Stimulated activated CD4-positive, alpha-beta T cell treated with anti-CD3 and anti-CD28 coated beads, Interleukin-1b, Interleukin-23, amount 100 ng/mL, for 24 hours (primary cell): ENCODE measurements at places on chromosomes 5 and 9.
A peak's percentile ranks its signal among the peaks of the same experiment; 100 is the strongest.

- no peak for DNase-seq
Observed at GRCh38 chr9:76654051-76654461, 110.2 kb upstream of the PCA3 start.

DNA sequence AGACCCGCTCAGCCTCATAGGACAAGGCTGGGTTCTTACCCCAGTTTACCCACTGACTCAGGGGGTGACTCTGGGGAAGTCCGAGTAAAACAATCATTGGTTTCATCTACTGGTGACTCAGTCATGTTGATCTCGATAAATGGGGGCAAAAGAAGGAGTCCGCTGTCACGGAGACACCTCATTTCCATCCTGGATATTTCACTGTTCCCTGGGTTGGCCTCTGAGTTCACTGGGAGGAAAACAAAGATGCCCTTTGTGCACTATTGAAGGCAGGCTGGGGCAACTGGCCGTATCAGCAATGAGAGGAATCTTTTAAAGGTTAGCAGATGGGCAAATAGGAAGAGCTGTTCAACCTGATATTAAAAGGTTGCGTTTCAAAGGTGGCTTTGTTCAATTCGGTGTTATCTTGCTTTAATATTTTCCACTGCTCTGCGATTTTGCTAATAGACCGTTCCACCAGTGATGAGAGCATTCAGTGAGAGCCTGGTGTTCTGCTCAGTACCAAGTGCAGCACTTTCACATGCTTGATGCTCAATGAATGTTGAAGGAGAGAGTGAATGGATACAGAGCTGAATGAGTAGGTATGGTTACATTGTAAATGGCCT lies 110.2 kb upstream of the EGFLAM start:
- no peak for DNase-seq

DNA sequence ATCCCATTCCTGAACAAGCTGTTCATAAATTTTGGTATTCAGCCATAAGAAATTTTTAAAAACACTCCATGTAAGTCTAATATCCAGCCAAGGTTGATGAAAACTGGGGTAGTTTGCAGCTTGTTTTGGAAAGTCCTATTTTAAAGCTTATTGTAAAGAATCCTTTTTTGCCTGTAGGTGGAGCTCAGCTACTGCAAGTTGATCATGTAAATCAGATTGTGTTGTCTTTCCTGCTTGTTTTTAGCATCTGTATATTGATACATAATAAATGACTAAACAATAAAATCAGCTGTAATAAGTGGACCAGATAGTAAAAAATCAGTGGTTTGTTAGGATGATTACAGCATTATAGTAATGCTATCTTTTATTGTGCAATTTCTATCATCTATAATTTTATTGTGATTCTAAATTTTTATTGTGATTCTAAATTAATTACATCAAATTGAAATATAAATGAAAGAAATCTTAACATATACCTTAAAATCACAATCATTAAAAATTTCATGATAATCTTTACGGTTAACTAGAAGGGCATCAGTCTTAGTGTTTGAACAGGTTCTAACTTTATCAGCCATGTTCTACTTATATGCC lies 42.4 kb downstream of the CWC27 start:
- DNase-seq, result no peak

DNA sequence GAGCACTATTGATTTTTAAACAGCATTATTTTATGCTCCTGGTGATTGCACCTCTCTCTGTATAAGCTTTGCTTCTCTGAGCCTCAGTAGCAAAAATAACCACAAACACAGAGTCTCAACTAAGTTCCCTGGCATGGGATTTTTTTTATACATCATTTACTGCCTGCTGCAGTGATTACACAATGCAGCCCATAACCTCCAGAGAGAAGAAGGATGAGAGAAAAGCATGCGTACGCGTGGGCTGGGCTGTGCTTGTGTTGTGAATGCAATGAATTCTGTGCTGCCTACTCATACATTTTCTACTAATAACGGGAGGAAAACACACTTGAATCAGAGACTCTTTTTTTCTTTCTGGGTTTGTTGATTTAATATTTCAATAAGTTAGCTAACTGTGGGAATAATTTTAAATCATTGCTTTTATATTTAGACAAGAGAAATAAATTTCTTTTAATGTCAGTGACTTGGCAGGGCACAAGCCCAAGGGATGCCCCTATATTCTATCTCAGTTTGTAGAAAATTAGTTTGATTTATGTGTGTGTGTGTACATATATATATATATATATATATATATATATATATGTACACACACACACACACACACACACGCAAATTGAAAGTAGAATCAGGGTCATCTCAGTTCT lies 351.5 kb downstream of the MED10 start:
- DNase-seq, result no peak

GRCh38 chr9:132241840-132242620 lies 80.2 kb downstream of the NTNG2 start:
- DNase-seq, result no peak

- DNase-seq, result no peak
Observed at GRCh38 chr5:43352131-43352530, 38.9 kb upstream of the HMGCS1 start.

DNA sequence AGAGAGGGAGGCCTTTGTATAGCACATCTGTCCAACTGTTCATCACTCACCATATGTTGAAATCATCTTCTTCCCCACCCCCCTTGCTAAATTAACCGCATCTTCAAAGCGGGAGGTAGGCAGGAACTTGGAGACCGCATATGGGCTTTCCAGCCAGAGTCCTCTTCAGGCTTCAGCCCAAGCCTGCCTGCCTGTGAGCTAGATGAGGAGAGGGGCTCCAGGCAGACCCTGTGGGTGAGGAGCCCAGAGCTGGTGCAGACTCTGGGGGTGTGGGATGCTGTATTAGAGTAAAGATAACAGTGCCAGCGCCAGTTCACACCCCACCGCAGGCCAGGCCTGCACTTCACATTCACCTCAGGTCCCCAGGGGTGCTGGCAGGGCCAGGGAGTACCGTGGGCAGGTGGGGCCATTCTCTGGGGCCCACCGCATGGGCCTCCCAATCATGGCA lies 16.2 kb downstream of the PRRC2B start:
- no peak for DNase-seq

DNA sequence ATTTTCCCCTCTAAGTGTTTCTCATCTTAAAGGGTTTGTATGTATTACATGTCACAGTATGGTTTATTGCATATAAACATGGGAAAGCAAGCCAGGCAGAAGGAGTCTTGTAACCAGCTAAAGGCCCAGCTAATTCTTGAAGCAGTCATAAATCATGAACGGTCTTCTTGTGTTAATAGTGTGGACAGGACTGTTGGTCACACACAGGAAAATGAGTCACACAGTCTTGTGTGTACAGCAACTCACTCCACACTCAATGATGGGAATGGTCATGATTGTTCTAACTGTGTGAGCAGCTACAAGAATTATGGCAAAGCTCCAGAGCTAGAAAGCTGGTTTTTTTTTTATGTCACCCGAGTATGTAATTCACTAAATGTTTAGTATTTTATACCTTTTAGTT lies 123.9 kb downstream of the GHR start:
- DNase-seq, result no peak

DNA sequence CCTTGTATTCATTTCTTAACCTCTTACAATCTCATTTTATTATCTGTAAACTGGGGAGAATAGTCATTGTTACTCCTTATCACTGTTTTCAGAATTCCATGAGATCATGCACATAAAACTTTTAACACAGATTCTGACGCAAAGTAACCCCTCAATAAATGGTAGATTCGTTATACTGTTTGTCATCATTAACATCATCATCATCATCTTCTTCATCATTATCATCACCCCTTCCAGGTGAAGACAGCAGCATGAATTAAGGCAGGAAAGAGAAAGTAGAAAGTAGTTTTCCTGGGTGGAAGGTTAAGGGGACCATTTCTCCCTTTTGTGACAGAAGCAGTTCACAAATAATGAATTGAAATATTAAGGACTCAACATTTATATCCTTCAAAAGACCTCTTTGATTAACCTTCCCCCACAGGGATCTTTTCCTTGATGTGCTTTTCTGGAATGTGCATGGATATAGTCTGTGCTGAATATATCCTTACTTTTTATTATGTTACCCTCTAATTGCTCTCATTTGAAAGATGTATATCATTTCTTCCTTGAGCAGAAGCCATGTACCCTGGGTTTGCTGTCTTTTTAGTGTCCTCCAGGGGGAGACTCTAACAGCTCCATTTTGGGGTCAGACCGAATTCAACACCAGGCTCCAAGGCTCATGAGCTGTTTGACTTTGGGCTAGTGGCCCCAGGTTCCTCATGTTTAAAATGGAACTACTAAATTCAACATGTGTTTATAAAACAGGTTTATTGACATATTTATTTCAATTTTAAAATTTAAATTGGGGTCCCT lies 1029.9 kb upstream of the WWC1 start:
- DNase-seq, result no peak

DNA sequence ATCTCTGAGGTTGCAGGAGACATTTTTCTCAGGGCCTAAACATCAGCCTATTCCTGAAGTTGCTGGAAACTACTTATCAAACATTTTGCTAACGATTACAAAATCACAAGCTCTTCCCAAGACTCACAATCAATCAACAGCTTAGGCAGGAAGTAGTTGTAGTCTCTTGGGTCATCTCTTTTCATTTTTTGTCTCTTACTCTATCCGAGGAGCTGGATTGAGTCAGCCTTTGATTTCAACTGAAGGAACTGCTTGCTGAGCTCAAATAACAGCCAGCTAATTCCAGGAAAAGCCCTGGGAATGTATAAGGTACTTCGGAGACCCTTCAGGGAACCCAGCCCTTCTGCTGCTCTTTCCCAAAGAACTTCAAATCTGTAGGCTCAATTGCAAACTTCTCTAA lies 398.9 kb downstream of the PLK2 start:
- DNase-seq, result no peak

GRCh38 chr9:136364942-136365774 lies 1.6 kb upstream of the DNLZ start:
- DNase-seq, result no peak

DNA sequence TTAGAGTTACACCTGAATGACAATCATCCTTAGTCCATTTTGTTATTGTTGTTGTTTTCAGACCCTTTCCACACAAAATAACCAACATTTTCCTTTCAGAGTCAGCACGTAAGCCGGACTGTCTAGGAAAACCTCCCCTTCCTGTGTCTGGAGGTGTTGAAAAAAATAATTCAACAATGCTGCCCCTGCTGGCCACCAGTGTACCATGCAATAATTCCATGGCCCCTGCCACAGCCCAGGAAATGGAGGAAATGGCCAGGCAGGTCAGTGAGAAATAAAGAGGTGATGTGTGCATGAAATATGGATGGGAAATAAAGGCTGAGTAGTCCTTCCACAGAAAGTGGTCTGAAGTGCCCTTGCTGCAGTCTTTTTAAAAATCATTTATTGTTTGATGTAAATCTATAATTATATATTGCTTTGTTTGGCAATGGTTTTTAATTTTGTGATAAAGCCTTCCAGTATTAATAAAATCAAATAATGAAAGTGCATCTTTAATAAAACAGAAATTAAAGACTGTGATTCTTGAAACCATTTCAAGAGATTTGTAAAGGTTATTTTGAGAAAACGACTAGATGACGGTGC lies 152.8 kb upstream of the PAPPA start:
- DNase-seq, result no peak

DNA sequence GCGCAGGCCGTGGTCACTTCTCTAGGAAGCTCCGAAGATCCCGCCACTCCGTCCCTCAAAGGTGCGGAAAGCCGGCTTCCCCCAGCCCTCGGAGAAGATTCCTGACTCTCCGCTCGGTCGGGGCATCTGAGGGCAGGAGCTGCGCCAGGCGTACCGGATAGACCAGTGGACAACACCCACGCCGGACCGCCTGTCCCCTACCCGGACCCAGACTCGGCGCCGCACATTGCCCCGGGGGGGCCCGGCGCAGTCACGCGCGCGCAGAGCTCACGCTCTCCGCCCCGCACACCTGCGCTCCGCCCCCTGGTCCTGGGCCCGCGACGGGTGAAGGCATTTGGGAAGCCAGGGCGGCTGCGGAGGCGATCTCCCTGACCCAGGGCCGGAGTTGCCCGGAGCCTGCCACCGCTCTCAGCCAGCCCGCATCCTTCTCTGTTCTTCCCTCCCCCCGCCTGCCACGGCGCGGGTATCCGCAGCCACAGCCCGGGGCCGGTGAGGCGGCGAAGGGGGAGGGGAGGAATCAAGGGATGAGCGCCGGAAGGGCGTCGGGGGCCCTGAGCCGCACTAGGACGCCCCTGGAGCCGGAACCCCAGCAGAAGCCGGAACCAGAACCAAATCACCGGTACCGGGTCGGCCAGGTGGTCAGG lies 448 bp downstream of the RELL2 start:
- peak; percentile 58 for DNase-seq

DNA sequence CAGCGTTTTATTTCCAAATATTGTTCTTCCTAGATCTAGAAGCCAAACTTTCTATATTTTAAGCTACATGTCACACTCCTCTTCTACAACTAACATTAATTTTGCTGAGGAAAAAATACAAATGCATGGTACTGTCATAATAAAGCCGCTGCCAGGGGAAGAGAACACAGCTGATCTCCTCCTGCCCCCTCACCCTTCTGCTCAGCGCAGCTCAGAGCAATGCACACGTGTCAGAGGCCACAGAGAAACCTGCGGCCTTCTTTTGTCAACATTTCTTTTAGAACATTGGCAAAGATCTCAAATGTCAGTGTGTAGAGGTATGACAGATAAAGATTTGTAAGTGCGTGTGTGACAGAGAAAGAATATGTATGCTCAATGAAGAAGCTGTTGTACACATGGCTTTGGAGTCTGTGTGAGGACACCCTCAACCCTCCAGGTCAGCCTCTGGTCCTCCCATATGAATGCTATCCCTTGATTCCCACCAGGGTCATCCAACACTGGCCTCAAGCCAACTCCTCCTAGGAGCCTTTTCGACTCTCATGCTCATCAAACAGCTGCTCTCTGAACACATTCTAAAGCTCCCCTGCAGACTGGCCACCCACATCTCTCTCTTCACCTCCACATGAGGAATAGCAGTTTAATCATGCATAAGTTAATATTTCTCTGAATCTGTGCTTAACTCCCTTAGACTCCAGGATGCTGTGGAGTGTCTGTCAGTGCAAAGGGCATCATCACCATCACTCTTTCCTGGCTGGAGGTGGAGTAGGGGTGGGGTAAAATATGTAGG lies 40.9 kb downstream of the TAS2R1 start:
- DNase-seq, result no peak

DNA sequence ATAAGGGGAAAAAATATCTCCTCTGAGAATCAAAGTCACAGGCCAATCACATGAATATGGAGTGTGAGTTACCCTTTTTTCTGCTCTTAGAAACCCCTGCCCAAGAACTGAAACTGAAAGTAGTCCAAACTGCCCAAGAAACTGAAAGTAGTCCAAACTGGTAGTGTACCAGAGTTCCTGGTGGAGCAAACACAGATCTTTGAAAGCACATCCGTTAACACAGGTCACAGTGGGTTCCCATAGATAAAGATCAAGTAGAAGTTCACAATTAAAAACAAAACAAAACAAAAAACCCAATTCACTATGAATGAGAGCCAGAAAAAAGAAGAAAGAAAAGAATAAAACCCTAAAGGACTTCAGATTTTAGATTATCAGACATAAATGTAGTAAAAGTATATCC lies 332.4 kb upstream of the EFNA5 start:
- DNase-seq, result no peak

GRCh38 chr5:68287976-68288706 lies 72.6 kb downstream of the PIK3R1 start:
- DNase-seq, result no peak

- no peak for DNase-seq
Observed at GRCh38 chr9:137953683-137954438, 76.3 kb downstream of the CACNA1B start.
